ENCODE measurements at places on chromosomes 6 and 20.

GRCh38 chr6:84453499-84453898, 226.1 kb upstream of the CEP162 start:
- DNase-seq, result no peak

DNA sequence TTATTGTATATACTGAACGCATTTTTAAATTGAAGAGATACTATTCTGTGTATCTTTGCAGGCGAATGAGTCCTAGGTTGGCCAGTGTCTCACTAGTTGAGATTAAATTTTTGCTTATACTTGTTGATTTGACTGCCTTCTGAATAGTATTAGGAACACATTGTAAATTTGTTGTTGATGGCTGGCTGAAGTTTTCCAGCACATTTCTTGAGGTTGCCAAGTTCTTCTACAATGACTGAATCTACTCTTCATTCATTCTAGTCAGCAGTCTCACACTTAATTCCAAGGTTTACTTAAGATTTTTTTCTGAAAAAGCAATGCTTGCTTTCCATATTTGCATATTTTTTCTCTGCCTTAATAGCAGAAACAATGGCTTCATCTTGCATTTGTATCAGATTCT, 151.7 kb downstream of the ZFAND3 start:
- no peak for DNase-seq

GRCh38 chr20:43438578-43439316, 18.9 kb upstream of the SRSF6 start:
- DNase-seq, result no peak

DNA sequence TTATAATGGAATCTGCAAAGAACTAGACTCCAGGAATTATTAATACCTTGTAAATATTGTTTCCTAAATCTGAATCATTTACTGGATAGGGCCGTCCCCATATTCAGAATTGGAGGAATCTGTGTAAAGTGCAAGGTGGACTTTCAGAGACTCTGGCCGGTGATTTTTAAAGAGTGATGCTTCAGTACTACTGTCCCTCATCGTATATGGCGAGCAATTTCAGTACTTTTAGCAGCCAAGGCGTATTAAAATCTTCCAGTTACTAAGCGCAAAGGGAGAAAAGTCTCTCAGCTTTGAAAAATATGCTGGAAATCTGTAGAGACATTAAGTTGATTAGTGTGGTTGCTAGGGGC, 483 bp downstream of the SMIM26 start:
- no peak for DNase-seq

GRCh38 chr20:63653041-63653973, at the start of gene STMN3:
Gene STMN3 (minus strand): TSS chr20:63653424. CDS start chr20:63653345, 79 bp downstream.
- DNase-seq, result peak; percentile 74

- no peak for DNase-seq
Measured at GRCh38 chr6:21171801-21172200, 421.8 kb upstream of the SOX4 start.

All from NCI-H1417 treated with DMSO at 0.1 percent for 48 hours (cell line).